ENCODE measurements at places on chromosomes 3 and 15.
A peak's percentile ranks its signal among the peaks of the same experiment; 100 is the strongest.

- DNase-seq, result no peak
Observed at GRCh38 chr3:50587806-50588758, 18.8 kb downstream of the HEMK1 start.

- DNase-seq, result no peak
Observed at GRCh38 chr3:70738291-70738681, 425.8 kb upstream of the MDFIC2 start.

- no peak for DNase-seq
Observed at GRCh38 chr3:197791892-197792647, 1.0 kb downstream of the LRCH3 start.

- no peak for DNase-seq
Observed at GRCh38 chr3:113405180-113405579, 36.1 kb downstream of the CFAP44 start.

DNA sequence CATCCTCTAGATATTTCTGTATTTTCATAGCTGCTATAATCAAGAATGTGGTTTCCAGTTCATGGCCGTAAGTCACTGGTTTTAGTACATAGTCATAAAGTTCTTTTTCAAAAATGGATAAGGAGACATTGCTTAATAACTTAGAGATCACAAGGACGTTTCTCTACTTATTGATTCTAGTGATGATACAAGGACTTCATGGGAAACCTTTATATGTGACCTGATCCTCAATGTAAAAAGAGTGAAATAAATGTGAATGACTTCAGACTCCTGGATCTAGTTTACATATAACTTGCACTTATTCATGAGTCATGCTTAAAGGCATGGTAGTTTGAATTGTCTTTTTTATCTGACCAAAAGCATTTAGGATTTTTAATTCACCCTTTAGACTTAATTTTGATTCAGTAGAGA, 35.2 kb downstream of the TSC22D2 start:
- no peak for DNase-seq

DNA sequence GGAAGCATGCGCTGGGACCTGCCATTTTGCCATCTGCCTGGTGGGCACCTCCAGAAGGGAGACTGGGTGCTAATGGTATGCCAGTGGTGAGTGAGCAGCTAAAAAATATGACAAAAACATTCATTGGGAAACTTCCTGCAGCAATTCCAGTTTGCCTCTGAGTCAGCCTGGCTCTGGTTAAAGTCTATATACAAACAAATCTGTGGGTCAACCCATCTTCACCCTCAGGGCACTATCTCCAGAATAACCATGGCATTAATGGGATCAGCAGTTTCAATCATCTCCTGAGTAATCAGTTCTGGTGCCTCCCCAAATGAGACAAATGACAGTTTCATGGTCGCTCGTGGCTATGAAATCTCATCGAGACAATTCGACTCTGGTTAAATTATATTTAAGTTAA, 21.5 kb downstream of the FRMD4B start:
- DNase-seq, result no peak

DNA sequence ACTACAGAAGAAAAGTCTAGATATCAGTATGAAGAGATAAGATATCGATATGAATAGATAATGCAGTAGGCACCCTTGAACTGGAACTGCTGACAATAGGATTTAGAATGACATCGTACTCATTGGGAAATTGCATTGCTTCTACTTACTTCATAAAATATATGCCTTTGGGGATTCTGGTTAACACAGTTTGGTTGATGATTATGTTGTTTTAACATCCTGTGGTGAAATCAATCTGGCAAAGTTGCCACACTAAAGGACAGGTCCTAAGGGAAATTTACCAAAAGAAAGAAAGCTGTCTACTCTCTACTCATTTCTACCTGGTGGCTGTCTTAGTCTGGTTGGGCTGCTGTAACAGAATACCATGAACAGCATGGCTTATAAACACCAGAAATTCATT, 417.4 kb upstream of the DPH6 start:
- DNase-seq, result no peak

- DNase-seq, result no peak
Observed at GRCh38 chr3:132228923-132229322, 88.3 kb upstream of the ACP3 start.

- DNase-seq, result no peak
Observed at GRCh38 chr15:51023499-51023898, 71.2 kb downstream of the TNFAIP8L3 start.

- DNase-seq, result no peak
Observed at GRCh38 chr3:177547711-177548350, 350.5 kb upstream of the TBL1XR1 start.

DNA sequence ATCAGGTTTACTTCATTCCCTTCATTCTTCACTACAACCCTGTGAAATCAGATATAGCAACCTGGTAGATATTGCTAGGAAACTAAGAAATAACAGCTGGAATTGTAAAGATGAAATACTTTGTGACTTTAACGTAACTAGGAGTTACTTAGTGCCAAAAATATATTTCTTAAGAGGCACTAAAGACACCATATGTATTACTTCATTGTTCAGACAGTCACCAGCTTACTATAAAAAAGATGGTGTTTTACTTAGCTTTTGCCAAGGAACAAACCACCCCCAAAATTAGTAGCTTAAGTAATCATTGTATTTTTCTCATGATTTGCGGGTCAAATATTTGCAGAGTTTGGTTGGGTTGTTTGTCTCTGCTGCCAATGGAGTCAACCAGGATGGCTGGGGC, 62.5 kb downstream of the PROS1 start:
- no peak for DNase-seq

DNA sequence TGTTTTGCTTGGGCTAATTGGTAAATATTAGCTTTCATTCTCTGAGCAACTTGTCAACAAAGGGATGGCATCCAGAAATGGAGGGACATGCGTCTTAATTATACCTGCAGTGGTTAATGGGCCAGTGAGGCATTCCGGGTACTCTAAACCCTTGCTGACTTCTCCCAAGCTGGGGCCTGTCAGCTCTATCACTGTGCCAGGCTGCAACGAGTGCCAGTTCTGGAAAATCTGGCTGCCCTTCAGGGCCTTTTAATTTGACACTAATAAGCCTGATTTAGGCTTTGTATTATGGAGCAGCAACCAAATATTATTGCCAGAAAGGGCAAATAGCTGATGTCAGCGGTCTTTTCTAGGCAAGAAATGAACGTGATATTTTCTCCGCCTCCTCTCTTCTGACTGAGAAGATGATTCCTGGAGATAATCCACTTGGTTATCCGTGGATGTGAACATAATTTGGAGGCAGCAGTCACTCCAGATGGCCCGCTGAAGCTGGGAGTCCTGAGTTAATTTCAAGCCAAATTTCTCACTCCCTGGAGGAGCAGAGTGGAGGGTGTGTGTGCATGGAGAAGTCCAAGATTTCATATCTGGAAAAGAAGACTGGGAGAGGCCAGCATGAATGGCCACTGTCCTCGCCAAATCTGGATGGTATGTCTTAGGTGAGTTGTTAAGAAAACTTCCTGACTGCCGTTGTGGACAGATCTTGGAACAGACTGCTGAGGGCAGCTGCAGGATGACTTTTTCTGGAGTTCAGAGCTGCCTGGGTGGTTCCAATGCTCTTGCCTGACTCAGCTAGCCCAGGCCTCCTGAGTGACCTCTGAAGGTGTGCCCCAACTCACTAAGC, 44.4 kb upstream of the PSMD6 start:
- DNase-seq, result no peak

- no peak for DNase-seq
Observed at GRCh38 chr15:78382114-78382880, 42.1 kb downstream of the CRABP1 start.

DNA sequence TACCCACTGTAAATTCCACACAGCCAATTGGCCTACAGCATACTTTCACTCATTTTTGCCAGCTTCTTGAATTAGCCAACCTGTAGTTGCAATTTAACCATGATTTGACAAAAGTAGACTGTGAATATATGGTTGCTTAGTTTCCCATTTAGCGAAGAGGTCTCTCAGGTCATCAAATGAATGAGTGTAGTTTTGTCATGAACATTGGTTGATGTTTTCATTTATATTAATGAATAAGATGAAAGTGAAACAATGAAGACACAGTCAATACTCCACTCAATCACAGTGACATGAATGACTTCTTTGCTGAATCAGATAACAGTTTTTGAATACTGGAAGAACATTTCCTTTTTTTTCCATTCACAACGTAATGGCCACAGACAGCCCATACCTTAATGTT, 15.3 kb upstream of the FAM3D start:
- DNase-seq, result no peak

GRCh38 chr3:101154401-101154800, 161.2 kb upstream of the ABI3BP start:
- no peak for DNase-seq

DNA sequence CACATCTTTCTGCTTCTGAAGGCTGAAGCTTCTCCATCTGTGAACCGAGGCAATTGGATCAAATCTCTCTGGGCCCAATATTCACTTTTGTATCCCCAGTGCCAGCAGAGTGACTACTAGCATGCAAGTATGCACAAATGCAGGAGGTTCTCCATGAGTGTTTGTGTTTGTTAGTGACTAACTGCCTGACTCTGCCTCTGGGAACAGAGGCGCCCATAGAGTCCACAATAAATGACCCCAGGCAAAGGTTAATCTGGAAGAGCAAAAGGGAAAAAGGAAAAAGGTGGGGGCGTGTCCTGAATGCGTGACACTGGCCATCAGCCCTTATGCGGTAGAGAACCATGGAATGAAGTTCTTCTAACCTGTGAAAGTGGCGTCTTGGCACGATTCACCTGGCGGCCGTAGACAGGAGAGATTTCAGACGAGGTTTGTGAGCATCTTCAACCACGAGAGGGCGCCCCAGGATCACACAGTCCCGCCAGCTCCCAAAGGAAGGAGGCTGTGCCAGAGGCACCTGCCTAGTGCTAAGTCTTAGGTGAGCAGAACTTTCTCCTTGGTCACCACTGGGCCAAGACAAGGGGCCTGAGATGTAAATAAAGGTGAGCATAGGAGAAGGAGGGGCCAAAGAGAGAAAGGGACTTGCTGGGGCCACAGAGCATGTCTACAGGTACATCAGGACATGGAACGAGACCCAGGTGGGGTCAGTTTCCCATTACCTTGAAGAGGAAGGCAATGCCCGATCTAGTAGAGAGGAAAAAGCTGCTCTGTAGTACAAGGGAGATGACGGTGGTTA, 44.2 kb downstream of the RBPMS2 start:
- peak; percentile 84 for DNase-seq

- DNase-seq, result no peak
Observed at GRCh38 chr3:66355394-66355793, 134.6 kb downstream of the SLC25A26 start.

- DNase-seq, result no peak
Observed at GRCh38 chr15:92142242-92143232, 251.1 kb upstream of the ST8SIA2 start.

- DNase-seq, result no peak
Observed at GRCh38 chr15:101384276-101384675, 89.2 kb upstream of the SNRPA1 start.

GRCh38 chr3:31615071-31615875, 82.5 kb downstream of the STT3B start:
- no peak for DNase-seq

DNA sequence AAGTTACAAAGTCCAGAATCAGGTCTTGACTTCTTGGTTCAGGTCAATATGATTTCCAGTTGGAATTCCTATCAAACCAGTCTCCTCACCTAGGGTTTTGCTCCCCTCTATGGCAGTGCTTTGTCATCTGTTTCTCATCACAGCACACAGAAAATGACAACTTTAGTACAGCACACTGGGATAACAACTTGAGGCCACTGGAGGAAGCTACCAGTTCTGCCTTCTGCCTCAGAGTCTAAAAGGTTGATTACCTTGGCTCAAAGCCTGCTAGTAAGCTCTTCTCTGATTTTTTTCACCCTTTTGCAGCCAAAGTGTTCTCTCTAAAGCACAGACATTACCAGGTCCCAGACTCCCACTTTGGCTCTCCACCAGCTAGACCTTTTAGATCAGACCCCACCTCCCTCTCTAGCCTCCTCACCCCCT, 24.8 kb upstream of the TRIM59 start:
- DNase-seq, result no peak

- no peak for DNase-seq
Observed at GRCh38 chr3:86658876-86659275, 332.1 kb downstream of the VGLL3 start.

GRCh38 chr3:87771337-87772192, 287.2 kb downstream of the CGGBP1 start:
- no peak for DNase-seq

GRCh38 chr3:20225769-20226168, 39.8 kb upstream of the SGO1 start:
- no peak for DNase-seq

GRCh38 chr15:74988007-74988800, 7.2 kb upstream of the SCAMP5 start:
- DNase-seq, result no peak

DNA sequence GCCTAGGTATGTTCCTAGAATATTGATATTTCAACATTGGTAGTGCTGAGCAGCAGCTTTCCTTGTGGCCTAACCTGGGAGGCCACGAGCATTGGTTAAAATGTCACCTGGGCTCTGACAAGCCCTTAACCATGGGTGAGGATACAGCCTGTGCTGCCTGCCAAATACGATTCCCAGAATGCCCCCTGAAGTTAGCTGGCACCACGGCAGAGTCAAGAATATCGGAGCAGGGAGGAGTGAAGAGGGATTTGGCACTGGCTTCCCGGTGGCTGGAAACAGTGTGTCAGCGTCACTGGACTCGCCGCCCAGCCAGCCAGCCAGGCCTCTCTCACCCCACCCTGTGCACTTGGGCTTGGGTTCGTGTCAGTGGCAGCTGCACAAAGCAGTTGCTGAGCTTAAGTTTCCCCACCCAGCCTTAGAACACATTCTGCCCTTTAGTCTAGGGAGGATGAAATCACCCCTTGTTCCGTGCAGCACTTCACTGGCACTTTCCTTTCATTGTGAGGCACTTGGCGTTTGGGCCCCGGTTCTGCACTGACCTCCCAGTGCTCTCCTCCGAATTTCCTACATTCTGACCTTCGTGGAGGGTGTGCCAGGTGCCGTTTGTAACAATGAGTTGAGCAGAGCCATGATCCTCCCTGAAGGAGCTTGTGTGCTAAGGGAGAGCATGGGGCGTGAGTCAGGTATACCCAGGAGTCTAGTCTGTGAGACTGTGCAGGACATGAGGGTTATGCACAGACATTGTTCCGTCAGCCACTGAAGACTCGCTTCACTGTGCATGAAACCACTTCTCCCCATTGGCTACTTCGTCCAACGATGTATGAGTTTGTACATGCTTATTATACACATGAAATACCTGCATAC, 152.8 kb upstream of the BHLHE40 start:
- DNase-seq, result peak; percentile 93

GRCh38 chr3:45464336-45465170, 76.2 kb downstream of the LARS2 start:
- no peak for DNase-seq

- no peak for DNase-seq
Observed at GRCh38 chr3:108564564-108564963, 24.7 kb downstream of the CIP2A start.

DNA sequence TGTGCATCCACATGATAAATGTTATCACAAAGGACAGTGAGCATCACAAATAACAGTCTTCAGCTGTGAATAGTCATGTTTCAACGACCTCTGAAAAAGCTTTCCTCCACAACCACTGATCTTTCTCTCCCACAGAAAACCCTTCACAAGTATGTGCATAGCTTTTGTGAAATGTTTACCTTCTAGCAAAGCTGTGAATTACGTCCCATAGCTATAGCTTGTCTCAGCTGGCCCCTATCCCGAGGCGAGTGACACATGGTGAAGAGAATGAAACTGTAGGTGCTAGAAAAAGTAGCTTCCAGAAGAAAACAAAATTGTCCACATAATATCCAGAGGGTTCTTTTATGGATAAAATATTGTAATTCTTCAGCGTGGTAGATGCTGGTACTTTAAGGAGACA, 182.0 kb downstream of the FGF12 start:
- no peak for DNase-seq

Data from right atrium auricular region (tissue), 2 donors.